ENCODE measurements at places on chromosomes 4 and X. TPM values are rescaled to one million over a fixed set of nuclear protein-coding genes. Genes with fewer than 3 reads are reported as not detected.

DNA sequence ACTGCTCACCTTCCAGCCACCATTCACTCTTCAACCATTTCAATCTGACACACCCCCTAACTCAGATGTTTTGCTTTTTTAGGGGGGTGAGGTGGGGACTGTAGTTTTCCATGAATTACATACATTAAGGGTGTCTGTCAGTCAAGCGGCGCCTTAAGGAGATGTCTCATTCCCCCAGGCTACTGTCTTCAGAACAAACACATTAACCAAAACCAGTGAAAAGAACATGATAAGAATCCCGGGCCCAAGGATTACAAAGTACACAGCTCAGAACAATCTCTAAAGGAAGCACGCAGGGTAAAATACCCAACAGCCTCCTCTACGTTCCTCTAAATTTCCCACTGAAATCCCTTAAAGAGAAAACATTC lies 62.5 kb upstream of the IRF2 start:
- DNase-seq = no peak

GRCh38 chr4:92064574-92064973 lies 239.2 kb upstream of the GRID2 start:
- no peak for DNase-seq

DNA sequence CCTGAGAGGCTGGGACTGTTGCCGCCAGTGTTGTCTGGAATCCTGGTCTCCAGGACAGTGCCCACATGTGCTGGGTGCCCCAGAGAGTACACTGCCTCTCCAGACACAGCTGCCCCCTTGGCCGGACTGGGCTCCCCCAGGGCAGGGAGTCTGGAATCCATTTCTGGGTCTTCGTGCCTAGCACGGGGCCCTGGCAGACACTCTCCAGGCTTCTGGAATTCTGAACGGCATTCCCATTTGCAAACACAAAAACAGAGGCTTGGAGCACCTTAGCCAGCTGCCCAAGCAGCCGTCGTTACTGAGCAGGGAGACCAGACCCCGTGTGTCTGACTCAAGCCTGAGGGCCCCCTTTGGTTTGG lies 20.8 kb downstream of the HMX1 start:
- no peak for DNase-seq

DNA sequence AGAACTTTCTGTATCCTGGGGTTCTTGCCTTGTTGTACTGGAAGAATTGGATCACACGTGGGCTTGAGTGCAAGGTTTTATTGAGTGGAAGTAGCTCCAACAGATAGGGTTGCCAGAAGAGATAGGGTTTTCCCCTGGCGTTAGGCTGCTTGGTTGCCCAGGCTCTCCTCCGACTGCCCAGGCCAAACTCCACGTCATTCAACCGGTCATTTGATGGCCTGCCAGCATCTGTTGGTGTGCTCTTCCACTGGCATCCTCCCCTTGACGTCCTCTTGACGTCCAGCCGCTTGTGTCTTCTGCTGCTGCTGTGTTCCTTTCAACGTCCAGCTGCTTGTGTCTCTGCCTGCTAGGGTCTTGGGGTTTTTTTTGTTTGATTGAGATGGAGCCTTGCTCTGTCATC lies 340.3 kb upstream of the ZCCHC13 start:
- no peak for DNase-seq

- no peak for DNase-seq
Measured at GRCh38 chrX:119492463-119492862, 24.2 kb downstream of the SLC25A5 start.

GRCh38 chrX:106954041-106954440 lies 33.8 kb downstream of the CLDN2 start:
- DNase-seq = no peak

GRCh38 chr4:32172086-32172485 lies 1451.9 kb downstream of the PCDH7 start:
- no peak for DNase-seq

- no peak for DNase-seq
Measured at GRCh38 chrX:98065151-98065550, 1181.4 kb downstream of the RPA4 start.

DNA sequence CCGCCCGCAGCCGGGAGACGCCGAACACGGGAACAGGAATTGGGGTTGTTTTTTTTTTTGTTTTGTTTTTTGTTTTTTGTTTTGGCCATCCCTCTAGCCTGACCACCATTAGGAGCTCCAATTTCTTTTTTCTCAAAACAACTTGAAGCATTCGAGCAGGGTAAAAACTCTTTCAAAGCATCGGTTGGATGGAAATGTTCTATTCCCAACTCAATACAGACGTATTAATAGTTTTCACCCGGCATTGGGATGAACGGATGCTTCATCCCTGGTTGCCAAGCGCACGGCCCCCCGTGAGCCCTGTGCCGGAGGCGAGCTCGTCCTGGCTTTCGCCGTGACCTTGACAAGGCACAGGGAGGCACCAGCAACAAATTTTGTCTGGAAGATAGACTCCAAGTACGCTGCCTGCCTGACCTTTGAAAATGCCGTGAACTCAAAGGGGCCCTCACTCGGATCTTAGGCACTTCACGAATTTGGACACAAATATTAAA lies 352 bp upstream of the MAP3K15 start:
- DNase-seq = no peak

The POF1B gene
- not detected for total RNA-seq

The AMTN gene
- total RNA-seq = not detected

The PRDM5 gene
- total RNA-seq = 0.24 TPM

The ETFDH gene
- total RNA-seq = 22.1 TPM

All from CD8-positive, alpha-beta memory T cell (primary cell).